ENCODE measurements at places on chromosomes 4 and X. TPM values are rescaled to one million over a fixed set of nuclear protein-coding genes. Genes with fewer than 3 reads are reported as not detected.

Gene C4orf51
- polyA plus RNA-seq: not detected

Gene RASL11B
- polyA plus RNA-seq: 9.2 TPM

Gene SERTM2
- 2.0 TPM for polyA plus RNA-seq

Gene GPC3
- 73.0 TPM for polyA plus RNA-seq

Gene RBM46
- polyA plus RNA-seq: 0.05 TPM

DNA sequence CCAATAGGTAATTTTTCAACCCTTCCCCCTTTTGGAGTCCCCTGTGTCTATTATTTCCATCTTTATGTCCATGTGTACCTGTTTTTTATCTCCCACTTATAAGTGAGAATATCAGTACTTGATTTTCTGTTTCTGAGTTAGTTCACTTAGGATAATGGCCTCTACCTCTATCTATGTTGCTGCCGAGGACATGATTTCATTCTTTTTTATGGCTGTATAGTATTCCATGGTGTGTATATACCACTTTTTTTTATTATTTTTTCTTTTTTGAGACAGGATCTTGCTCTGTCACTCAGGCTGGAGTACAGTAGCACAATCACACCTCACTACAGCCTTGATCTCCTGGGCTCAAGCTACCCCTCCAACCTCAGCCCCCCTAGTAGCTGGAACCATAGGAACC is 47.6 kb downstream of the FUNDC1 start:
- no peak for DNase-seq

- DNase-seq: no peak
Observed at GRCh38 chrX:114582698-114583395, 1.0 kb upstream of the HTR2C start.

GRCh38 chr4:168677879-168678278 is 181.0 kb downstream of the PALLD start:
- no peak for DNase-seq

GRCh38 chr4:75708218-75708691 is 16.1 kb upstream of the USO1 start:
- DNase-seq: no peak

Data from spinal cord (tissue), 10 donors.